ENCODE measurements at places on chromosomes 6 and 20.

- no peak for DNase-seq
Measured at GRCh38 chr20:25042531-25043498, 15.1 kb downstream of the ACSS1 start.

DNA sequence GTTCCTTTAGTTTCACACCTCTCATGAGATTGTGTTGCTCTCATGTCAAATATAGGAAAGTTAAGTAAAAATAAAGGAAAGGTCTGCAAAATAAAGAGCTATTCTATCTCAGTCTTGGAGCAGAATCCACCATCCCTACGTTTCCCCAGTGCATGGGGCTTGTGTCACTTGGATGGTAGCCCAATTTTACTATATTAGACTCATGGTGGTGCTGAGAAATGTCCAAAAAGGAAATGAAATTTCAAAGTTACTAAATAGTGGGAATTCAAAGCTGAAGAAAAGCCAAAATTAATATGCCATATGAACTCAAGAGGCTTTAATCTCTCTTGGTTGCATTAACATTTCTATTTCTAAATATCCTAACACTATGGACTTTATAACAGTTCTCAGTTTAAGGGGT is 1283.3 kb upstream of the GJE1 start:
- DNase-seq, result no peak

DNA sequence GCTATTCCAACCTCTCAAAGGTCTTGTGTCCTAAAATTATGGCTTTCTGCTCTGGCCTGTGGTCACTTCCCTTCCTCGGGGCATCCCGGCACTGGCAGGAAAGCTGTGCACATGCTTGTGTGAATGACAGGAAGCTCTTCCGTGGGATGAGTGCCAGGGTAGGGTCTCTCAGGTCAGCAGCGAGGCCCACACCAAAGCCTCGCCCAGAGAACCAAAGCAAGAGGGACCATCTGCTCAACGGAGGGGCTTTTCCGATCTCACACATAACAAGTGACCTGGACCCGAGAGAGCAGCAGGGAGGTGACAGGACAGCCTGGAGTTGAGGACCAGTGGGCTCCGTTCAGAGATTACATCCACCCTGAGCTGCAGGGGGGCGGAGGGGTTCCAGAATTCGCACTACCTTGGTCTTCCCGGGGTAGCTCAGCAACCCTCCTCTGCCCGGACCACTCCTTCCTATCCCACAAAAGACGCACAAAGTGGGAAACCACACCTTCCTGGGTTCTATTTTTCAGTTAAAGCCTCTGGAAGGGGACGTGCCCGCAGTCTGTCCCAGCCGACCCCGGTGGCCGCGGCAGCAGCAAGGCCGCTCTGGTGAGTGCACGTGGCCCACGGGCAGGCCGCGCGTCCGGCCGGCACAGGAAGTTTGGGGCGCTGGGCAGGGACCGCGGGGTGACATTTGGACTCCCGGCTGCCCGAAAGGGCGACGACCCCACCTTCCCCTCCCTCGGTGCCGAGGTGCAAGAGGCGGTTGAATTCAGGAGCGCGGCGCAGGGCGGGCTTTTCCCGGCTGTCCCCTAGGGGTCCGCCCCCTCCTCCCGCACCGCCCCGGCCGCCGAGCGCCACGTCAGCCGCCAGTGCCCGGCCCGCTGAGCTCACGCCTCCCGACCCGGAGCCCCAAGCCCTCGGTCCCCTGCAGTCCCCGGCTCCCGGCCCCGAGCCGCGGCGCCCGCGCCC is 988 bp downstream of the TXNDC5 start:
- DNase-seq, result peak; percentile 18

DNA sequence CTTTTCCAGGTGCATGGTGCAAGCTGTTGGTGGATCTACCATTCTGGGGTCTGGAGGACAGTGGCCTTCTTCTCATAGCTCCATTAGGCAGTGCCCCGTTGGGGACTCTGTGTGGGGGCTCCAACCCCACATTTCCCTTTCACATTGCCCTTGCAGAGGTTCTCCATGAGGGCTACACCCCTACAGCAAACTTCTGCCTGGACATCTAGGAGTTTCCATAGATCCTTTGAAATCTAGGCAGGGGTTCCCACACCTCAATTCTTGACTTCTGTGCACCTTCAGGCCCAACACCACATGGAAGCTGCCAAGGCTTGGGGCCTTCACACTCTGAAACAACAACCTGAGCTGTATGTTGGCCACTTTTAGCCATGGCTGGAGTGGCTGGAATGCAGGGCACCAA is 282.8 kb upstream of the SASH1 start:
- no peak for DNase-seq

- DNase-seq, result no peak
Measured at GRCh38 chr6:52752310-52752709, 11.0 kb downstream of the GSTA2 start.

- DNase-seq, result peak; percentile 26
Measured at GRCh38 chr6:27505209-27506027, 32.5 kb upstream of the ZNF184 start.

DNA sequence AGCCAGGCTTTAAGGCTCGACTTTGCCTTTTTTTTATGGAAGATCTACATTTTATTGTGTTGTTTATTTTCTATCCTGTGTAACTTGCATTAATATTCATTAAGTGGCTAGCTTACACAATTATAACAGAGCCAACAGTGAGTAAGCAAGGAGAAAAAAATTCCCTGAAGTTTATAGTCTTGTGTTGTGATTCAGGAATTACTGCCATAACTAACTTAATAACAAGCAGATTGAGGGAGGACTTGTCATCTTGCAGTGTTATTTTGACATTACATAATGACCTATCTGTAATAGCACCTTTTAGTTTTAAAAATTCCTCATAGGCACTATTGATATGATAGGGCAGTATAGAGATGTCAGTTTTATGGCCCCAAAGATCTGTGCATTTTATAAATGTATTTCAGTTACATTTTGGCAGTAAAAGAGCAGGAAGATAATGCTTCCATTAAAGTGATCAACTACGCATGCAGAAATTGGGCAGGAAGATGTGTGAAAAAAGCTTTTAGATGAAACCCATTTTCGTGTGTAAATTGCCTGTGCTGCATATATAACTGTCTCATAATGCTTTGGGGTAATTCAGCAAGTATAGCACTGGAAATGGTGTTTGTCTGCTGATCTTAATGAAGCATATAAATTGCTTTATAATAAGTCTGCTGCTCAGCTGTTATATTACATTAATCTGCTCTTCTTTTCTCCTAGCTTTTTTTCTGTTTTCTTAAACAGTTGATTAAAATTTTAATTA is 123.0 kb downstream of the SMAP1 start:
- no peak for DNase-seq

- no peak for DNase-seq
Measured at GRCh38 chr20:32625996-32626395, 40.9 kb upstream of the NOL4L start.

DNA sequence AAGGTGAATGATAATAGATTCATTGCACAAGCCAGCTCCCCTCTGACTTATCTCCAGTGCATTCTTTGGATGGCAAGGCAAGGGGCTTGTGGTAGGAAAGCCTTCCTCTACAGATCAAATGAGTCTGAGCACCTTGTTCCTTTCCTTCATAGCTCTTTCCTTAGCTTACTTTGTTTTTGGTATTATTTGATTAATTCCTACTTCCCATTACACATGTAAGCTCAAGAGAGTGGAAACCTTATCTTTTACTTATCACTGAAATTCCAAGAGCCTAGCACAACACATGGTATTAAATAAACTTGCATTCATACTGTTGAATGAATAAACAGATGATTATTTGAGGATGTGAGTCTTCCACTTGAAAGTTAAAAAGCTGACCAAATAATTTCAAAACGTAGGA is 41.7 kb downstream of the FRK start:
- DNase-seq, result no peak

- no peak for DNase-seq
Measured at GRCh38 chr20:44709380-44709779, 5.8 kb upstream of the CCN5 start.

DNA sequence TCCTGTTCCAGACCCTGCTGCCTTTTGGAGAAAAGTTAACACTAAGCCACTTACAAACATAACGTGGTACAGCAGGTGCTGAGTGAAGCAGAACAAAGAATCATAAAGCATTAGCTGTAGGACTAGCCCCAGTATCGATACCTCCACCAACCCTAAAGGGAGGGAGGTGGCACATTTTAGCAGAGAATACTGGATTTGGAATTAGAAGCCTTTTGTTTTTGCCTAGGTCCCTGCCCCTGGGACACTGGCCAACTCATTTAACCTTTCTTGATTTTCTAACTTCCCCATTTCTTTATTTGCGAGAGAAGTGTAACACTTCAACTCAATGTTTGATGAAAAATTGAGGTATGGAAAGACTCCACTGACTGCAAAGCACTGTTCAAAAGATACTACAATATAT is 93.5 kb downstream of the B3GAT2 start:
- no peak for DNase-seq

- no peak for DNase-seq
Measured at GRCh38 chr20:53739799-53740785, 146.5 kb upstream of the ZNF217 start.

DNA sequence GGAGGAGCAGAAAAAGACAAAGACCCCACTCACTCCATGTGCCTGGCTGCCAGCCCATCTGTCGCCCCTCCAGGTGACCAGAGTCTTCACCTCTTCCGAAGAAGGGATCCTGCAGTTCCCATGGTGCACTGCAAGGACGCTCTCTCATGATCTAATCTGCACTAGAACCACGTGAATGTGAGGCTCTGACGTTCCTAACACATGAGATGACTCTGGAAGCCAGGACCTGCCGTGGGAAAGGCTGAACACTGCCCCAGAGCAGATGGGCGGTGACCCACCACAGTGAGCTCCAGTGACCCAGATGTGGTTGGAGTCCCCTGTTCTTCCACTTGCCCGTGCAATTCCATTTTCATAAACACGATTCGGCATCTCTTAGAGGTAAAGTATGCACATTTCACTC is 39.6 kb upstream of the PDE10A start:
- DNase-seq, result no peak

GRCh38 chr6:169082817-169083507 is 170.7 kb downstream of the THBS2 start:
- no peak for DNase-seq

DNA sequence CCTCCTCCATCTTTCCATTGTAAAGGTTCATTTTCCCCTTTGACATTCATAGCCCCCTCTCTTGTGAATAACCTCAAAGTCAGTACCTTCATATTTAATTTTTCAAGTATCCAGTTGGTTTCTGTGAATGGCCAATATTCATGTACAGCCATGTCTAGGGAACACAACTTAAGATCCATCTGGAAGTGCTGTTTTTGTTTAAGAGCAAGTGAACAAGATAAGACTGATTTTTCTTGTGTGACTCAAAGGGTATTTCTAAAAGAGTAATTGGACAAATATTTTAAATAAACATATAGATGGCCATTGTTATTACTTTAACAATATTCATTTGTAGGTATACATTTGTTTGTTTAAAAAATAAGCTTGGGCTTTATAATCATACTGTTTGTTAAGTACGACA is 92.9 kb downstream of the RTN4IP1 start:
- no peak for DNase-seq

DNA sequence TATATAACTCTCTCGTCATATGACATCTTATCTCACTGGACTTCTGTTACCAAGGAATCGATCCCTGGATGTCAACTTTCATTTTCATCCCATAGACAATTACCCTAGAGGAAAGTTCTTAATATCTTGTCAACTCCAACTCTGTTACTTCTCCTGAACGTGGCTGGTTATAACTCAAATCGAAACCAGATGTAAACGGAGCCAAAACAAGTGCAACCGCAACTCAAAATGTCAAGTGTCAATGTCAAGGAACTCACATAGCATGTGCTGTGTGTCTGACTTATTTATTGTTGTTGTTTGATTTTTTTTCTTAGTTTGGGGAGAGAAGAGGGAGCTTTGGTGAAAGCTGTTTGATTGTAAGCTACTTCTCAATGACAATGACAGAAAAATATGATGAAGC is 108.6 kb downstream of the VIP start:
- DNase-seq, result no peak
